Glutamatergic neuron (in vitro differentiated cells): ENCODE measurements at places on chromosomes 1 and 21.

GRCh38 chr1:48695161-48695560, 81.5 kb downstream of the BEND5 start:
- peak; percentile 31 for DNase-seq

DNA sequence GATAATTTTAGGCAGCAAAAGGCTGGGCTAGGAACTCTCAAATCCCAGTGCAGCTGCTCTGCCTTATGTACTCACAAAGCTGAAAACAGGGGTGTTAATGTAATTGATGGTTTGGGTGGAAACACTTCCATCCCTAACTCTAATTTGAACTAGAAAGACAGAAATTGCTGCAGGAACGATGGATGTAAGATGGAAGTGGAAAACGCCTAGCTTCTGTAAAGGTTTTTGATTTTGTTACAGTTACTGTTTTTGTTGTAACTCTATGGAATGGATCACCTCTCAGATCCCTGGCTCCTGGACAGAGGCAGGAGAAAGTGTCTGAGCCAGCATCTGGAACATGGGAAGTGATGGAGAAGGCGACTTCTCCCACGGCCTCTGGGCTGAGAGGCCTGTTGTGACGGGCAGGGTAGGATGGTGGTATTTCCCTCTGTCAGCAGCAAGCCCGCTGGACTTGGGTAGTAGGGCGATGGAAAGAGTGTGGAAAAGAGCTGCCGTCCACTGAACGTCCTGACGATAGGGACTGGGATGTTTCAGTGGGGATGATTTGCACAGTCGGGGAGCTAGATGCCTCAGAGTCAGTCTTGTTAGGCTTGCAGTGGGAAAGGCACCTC, 1.6 kb downstream of the TRAF5 start:
- no peak for DNase-seq

- DNase-seq, result no peak
Observed at GRCh38 chr1:36754366-36754765, 271.7 kb upstream of the CSF3R start.

DNA sequence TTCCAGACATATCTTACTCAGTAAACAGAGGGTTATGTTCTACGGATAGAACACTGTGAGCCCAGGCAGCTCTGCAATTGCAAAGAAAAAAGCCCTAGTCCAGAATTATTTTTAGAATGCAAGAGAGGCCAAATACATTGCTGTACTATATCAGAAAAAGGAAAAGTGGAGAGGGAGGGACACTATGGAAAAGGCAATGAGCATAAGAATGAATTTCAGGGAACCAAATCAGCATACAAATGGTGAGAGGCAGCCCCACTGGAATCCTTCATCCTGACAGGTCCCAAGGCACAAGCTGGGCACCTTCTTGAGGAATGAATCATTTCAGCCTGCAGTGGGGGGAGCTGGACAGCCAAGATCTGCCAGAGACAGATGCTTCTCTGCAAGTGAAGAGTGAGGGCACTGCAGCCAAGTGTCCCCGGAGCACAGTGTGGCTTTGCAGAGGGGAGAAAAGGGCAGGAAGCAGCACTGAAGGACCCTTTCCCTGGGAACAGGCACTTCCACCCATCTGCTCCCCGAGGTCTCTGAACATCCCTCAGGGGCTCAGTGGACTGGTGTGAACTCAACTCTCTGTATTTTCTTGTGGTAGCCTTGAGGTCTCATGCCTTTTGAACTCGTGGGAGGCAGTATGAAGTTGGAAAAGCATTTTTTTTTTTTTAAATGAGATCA, 115.6 kb downstream of the XCL2 start:
- no peak for DNase-seq

DNA sequence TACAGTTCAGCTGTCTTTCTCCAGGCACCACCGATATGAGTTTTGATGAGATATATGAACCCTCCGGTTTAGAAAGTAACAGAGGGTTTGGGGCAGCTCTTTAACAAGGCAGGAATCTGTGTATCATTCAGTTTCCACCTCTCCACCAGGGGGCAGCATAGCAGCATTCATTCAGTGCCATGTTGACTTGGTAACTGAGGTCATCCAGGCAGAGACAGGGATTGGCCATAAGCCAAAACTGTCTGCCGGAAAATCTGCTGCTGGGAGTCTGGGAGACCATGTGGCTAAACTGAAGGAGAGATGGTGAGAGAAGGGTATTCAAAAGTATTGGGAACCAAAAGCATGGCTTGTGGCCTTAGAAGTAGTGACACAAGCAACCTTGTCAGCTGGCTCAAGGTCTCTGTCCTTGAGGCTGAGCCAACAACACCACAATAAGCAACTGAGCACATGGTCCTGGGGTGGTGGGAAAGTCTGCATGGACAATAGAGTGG, 98.5 kb downstream of the LMX1A start:
- DNase-seq, result peak; percentile 82

GRCh38 chr1:232636799-232637198, 6.9 kb upstream of the SIPA1L2 start:
- no peak for DNase-seq

DNA sequence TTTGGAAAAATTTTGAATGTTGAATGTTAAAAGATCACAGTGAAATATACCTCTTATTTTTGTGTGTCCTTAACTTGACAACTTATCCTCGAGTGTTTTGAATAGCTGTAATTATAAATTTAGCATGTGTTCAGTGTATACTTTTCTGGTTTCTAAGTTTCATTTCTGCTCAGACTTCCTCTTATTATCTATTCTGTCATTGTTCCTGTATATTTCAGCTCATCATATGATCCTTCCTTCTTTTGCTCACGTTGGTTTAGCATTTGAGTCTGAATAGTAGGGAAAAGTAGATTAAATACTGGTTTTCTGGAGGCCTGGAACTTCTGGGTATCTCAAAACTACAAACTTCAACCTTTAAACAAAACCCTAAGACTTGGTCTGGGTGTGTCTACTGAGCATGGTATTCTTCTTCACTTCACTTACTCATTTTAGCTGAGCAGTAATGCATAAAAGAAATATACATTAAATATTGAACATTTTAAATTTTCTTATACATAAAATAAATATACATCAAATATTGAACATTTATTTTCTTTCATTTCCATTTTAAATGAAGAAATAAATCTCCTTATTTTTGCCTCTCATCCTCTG, 3.3 kb upstream of the ATP6V1G3 start:
- no peak for DNase-seq

- peak; percentile 83 for DNase-seq
Observed at GRCh38 chr1:89843273-89844130, 22.7 kb downstream of the LRRC8D start.

GRCh38 chr1:112544751-112545150, 36.0 kb downstream of the WNT2B start:
- DNase-seq, result no peak

GRCh38 chr1:225888898-225889601, at the start of gene LEFTY1:
LEFTY1 (minus strand) TSS chr1:225889146; CDS start chr1:225889066, 80 bp downstream.
- DNase-seq, result peak; percentile 51

DNA sequence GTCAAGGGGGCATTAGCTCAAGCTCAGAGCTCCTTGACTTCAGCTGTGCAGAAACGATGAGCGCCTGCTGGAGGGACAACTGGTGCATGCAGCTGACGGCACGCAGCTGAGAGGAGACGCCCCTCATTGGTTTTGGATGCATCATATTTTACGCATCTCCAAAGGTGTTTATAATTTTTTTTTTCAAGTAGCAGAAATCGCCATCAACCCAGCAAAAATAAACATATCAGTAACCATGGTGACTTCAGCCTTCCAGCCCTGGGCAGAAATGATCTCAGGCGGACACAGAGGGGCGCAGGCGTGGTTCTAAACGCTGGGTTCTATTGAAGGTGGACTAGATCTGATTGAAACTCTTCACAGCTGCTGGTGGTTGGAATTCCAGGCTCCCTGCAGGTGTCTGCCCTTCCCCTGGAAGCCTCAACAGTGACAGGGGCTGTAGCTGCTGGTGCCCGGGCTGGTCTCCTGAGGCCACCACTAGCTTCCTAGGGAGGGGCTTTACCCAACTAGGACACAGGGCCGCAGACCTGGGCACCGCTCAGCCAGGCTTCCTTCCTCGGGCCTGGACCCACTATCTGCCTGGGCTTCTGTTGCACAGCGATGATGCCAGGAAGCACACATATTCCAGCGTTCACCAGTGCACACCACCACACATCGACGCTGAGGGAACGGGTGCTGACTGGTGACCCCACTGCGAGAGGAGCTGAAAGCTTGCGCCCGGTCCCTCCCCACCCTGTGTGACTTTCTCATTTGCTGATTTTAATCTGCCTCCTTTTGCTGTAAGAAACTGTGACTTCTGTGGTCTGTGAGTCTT, 63.7 kb upstream of the ABCG1 start:
- DNase-seq, result no peak

GRCh38 chr1:41983451-41983850, 64.7 kb upstream of the HIVEP3 start:
- DNase-seq, result no peak

DNA sequence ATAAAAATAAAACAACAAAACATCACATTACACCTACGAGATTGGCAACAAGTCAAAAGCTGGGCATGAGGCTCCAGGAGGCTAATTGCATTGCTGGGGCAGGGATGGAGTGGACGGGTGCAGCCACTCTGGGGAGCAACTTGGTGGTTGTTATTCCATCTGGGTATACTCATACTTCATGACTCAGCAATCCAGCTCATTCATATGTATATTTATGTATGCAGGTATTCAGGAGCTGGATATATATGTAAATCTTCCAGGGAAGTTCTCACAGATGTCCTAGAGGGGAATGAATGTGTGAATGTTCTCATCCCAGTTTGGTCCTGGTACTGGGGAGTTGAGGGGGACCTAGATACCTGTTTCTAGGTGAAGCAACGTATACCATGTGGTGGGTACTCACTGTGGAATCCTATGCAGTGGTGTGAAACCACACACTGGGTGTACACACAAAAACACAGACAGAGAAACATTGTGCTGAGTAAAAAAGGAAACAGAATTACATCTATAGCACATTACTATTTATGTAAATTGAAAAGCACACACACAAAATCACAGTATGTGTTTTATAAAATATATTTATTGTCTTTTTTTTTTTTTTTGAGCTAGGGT, 79.7 kb upstream of the RAB4A start:
- no peak for DNase-seq

GRCh38 chr1:184792450-184792969, 37.9 kb upstream of the EDEM3 start:
- DNase-seq, result no peak

- no peak for DNase-seq
Observed at GRCh38 chr1:23763041-23763577, 15.1 kb upstream of the PITHD1 start.

GRCh38 chr21:27371115-27371974, 404.5 kb upstream of the ADAMTS5 start:
- no peak for DNase-seq

- DNase-seq, result no peak
Observed at GRCh38 chr1:66671455-66671854, 80.8 kb upstream of the DYNLT5 start.

GRCh38 chr1:209704584-209704983, at the start of gene HSD11B1:
HSD11B1 (plus strand) TSS chr1:209704846; CDS start chr1:209704943, 97 bp downstream.
- DNase-seq, result no peak

GRCh38 chr1:62176597-62177312, 17.9 kb upstream of the L1TD1 start:
- DNase-seq, result no peak

DNA sequence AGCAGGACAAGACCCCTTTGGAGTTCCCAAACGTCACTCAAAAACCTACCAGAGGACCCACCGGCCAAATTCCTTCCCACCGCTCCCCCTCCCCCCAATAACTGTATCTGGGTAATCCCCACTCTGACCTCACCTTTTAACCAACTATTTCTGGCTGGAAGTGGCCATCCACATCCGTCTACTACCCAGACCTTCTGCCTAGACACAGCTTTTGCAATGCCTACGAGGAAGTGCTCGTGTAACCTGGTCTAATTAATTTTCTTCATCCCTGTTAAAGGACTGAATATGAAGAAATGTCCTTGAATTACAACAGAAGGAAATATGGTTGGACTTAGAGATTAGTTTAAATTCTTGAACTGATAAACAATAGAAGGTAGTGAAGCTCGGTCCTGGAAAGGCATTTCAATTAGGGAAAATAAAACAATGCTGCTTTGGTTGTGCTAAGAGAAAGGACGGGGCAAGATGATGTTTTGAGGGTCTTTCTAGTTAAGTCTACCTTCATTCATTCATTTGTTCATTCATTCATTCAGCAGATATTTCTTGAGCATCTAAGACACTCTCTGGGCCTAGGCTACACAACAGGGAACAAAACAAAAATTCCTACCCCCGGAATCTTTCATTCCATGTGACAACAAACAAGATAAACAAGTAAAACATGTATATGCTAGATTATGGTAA, 18.8 kb downstream of the AVPR1B start:
- DNase-seq, result no peak

DNA sequence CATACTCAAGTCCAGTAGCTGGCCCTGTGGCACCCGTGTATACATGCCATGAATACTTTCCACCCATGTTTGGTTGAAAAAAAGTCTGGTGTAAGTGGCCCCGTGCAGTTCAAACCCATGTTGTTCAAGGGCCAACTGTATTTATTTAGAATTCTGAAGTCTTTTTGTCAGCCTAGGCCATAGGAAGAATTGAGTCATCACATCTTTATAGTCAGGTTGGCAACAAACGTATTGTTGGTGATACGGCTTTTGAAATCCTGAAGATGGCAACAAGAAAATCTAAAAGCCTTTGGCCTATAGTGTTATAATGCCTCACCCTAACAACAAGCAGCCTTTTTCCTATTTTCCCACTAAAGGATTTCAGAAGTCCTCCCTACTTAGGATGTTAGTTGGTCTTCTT, 363.6 kb downstream of the PLPP3 start:
- no peak for DNase-seq

DNA sequence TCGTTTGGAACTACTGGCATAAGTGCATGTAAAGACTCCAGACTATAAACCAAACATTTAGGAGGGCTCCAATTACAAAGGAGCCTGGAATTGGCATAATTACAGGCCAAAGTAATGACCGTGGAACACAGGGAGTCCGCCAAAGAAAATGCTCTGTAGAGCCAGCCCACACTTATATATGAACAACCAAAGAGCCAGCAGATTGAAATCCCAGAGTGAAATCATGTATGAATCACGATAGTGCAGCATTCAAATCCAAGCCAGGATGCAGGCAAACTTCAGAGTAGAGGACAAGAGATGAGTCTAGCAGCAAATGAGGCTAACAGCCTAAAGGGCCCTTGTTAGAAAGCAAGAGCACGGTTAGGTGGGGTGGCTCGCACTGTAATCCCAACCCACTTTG, 13.1 kb downstream of the VPS26C start:
- no peak for DNase-seq

GRCh38 chr1:30508611-30509010, 214.8 kb downstream of the MATN1 start:
- no peak for DNase-seq

GRCh38 chr1:211985556-211986264, 49.6 kb downstream of the INTS7 start:
- no peak for DNase-seq

- no peak for DNase-seq
Observed at GRCh38 chr1:108646648-108647269, 14.1 kb downstream of the HENMT1 start.

- no peak for DNase-seq
Observed at GRCh38 chr1:199522936-199523335, 504.6 kb upstream of the NR5A2 start.

DNA sequence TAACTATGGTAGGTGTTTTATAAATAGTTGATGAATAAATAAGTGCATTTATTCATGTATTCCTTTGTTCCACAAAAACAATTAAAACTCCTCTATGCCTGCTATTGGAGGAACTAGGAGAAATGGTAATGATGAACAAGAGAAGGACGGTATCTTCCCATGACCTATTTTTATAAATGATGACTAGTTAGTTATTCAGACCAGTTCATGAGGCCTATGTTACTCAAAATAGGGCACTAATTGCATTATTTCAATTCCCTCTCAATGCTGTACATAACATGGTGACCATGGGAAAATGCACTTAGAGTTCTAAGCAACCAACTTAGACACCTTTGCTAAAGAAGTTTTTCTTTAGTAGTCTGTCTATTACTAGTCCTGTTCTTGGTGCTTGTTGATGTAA, 53.1 kb downstream of the XCL1 start:
- no peak for DNase-seq
